ENCODE measurements at places on chromosomes 1 and 21.

GRCh38 chr1:94803517-94804441 lies 16.4 kb upstream of the SLC44A3 start:
- no peaks in the 10 kb centered on the region for H3K36me3 ChIP-seq
- no peaks in the 10 kb centered on the region for H3K27me3 ChIP-seq
- H3K4me1 ChIP-seq: peaks cover 18% of the 10 kb centered on the region
- no peak for DNase-seq

GRCh38 chr1:23126801-23127200 lies 41.9 kb downstream of the LUZP1 start:
- H3K4me3 ChIP-seq: no peak overlapping the region
- no peaks in the 10 kb centered on the region for H3K27me3 ChIP-seq
- DNase-seq: no peak
- H3K36me3 ChIP-seq: no peaks in the 10 kb centered on the region
- no peak overlapping the region for H3K27ac ChIP-seq
- H3K4me1 ChIP-seq: peaks cover 17% of the 10 kb centered on the region

- H3K27ac ChIP-seq: no peak overlapping the region
- H3K4me1 ChIP-seq: no peaks in the 10 kb centered on the region
- no peak for DNase-seq
- no peaks in the 10 kb centered on the region for H3K27me3 ChIP-seq
Observed at GRCh38 chr1:35361638-35362037, 93.1 kb downstream of the ZMYM4 start.

DNA sequence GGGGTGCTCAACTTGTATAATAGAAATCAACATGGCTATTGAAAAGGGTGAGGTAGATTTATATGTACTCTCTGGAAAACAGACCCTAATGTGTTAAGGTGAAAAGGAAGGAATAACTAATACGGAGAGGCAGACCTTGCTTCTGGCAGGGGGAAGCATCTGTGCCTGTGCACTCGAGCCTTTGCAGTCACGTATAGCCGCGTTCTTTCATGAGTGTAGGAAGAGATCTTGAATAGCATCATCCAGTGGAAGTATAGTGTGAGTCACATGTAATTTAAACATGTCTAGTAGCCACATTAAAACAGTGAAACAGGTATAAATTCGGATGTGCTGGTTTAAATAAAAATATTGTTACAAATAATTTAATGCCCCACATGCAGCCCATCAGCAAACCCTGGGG lies 3.0 kb downstream of the A3GALT2 start:
- peaks cover 20% of the 10 kb centered on the region for H3K36me3 ChIP-seq
- H3K27me3 ChIP-seq: no peaks in the 10 kb centered on the region
- H3K27ac ChIP-seq: no peak overlapping the region
- no peak overlapping the region for H3K4me3 ChIP-seq
